Activated CD8-positive, alpha-beta memory T cell treated with anti-CD3 and anti-CD28 coated beads for 1 hour (primary cell): ENCODE measurements at places on chromosomes 5 and 9.

- DNase-seq, result no peak
Observed at GRCh38 chr9:847505-847904, 6.0 kb downstream of the DMRT1 start.

- DNase-seq, result no peak
Observed at GRCh38 chr5:177098470-177099141, 11.9 kb downstream of the FGFR4 start.

DNA sequence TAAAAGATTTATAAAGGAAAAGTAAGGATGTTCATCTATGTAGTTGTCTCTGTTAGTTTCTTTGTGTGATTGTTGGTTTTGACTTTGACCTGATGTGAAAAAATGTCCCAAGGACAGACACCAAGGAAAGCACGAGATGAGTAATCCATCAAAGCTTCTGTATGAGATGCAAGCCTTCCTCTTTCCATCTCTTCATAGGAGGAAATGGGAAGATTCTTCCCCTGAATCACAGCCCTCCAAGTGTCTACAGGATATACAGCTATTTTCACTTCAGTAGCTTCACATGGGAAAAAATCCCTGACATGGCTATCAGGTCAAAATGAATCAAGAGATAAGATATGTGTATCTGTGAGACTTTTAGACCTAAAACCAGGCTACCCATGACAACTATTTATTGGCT lies 29.0 kb upstream of the CEMIP2 start:
- DNase-seq, result no peak

DNA sequence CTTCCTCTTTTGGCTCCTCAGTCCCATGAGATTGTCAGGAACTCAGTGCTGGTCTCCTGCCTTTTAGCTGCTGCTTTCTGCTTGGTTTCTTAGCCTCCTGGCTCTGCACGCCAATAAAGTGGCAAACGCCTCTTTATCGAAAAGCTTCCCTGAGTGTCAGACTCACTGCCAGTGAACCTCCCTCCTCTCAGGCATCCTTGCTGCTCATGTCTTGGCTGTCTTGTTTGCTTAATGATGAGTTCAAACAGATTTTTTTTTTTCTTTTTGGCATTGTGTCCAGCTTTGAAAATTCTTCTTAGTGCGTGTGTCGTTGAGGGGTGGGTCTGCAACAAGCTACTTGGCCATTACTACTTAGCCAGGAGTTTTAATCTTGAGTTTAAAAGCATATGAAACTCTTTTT lies 14.9 kb downstream of the RASGRF2 start:
- DNase-seq, result no peak

- no peak for DNase-seq
Observed at GRCh38 chr5:79774171-79774854, 84.7 kb downstream of the CMYA5 start.

DNA sequence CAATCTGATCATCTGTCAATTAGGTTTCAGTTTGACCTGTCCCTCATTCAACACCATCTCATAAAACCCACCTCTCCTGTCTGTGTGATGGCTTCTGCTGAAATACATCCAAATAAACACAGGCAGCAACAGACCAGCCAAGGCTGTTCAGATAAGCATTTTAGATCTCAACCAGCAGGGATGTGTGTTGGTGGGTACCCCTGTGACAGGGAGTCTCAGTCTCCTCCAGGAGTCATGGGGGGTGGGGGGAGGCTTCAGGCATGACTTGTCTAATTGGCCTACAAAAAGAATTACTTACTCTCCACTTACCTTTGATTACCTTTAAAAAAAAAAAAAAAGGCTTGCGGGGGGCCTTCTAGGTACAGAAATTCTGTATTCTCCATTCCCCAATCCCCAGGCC lies 65.9 kb downstream of the ROR2 start:
- no peak for DNase-seq

GRCh38 chr9:129110740-129111527 lies at the start of the genes CRAT and PTPA:
CRAT (minus strand) TSS chr9:129110793; CDS start chr9:129110509, 284 bp downstream.
PTPA (plus strand) TSS chr9:129111415; CDS start chr9:129111601, 186 bp downstream.
- peak; percentile 89 for DNase-seq

DNA sequence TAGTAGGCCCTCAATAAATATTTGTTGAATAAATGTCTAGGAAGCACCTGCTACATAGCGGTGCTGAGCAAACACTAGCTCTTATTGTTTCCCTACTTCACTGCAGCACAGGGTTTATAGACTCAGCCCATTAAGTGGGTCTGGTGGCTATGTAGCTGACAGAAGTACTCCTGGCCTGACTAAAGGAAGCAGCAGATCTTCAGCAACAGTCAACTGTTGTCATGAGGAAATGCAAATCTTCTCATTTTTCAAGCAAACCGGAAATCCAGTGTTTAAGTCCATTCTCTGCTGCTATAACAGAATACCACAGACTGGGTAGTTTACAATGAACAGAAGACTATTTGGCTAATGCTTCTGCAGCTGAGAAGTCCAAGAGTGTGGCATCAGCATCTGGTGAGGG lies 2.8 kb upstream of the TEX10 start:
- no peak for DNase-seq

- no peak for DNase-seq
Observed at GRCh38 chr5:8615142-8615858, 746.4 kb downstream of the MTRR start.

DNA sequence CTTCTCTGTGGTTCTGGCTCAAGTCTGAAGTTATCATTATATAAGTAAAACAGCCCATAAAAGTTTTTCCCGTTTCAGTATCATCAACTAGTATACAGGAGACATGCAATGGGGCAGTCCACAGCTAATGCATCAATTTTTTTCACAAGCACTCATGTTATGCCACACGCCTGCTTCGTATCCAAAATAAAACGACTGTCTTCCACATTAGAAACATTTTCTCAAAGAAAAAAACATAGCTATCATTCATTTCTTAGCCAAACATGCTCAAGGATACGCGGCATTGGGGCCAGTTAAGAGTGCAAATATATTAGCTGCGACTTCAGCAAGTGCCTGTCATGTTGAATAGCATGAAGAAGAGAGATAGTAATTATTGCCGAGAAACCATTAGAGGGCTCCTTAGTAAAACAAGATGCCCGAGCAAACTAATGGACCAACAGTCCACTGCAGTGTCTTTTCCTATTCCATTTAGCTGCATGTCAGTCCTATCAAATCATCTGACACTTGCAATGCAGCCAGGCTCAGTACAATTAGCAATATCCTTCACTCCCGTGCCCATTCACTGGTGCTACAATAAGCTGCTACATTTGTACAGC lies 68.5 kb downstream of the BNC2 start:
- DNase-seq, result no peak

DNA sequence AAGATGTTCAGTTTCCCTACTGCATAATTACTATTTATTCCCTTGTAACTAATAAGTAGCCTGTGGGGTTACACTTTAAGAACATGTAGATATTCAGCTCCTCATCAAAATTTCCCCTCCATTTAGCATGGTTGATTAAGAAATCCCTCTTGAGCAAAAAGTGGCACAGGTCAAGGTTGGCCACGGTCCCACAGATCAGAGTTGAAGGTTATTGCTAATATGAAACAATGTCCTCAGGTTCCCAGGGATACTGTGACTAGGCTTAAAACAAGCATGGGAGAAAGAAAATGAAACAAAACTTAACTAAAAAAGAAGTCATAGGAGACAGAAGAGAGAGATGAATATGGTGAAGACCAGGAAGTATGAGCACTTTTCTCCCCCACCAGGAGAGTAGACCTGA lies 64.2 kb downstream of the RFK start:
- DNase-seq, result no peak

DNA sequence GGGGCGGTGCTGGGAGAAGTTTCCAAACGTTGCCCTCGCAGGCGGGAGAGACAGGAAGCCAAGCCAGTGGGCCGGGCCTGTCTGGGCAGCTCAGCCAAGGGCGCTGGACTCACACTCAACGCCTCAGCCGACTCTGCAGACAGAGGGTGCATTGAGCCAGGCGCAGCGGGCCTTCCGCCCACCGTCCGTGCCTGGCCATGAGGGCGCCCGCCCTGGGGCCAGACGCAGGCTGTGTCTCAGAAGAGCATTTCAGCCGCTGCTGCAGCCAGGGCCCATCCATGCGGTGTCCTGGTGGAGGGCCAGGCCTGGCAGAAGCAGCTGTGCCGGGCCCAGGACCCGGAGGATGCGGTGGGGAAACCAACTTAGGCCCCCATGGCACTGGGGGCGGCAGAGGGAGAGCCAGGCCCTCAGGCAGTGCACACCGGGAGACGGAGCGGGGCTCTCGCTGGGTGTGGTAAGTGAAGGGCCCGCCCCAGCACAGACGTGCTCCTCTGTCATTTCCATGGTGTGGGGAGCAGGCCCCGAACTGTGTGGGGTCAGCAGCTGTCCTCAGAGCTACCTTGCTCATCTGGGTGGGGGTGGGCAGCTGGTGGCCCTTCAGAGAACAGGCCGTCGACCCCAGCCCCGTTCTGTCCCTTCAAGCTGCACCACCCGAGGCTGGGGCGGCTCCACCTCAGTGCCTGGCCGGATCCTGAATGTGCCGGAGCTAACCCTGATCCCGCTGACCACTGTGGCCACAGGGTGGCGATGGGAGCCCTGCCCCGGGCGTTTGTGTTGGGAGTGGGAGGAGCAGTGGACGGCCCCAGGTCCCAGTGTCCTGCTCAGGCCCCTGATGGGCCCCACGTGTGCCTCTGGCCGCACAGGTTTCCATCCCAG lies 18.0 kb downstream of the DNLZ start:
- no peak for DNase-seq

GRCh38 chr5:82265047-82265446 lies 13.1 kb downstream of the RPS23 start:
- DNase-seq, result no peak

- DNase-seq, result peak; percentile 44
Observed at GRCh38 chr5:111550282-111551020, 38.1 kb upstream of the STARD4 start.

DNA sequence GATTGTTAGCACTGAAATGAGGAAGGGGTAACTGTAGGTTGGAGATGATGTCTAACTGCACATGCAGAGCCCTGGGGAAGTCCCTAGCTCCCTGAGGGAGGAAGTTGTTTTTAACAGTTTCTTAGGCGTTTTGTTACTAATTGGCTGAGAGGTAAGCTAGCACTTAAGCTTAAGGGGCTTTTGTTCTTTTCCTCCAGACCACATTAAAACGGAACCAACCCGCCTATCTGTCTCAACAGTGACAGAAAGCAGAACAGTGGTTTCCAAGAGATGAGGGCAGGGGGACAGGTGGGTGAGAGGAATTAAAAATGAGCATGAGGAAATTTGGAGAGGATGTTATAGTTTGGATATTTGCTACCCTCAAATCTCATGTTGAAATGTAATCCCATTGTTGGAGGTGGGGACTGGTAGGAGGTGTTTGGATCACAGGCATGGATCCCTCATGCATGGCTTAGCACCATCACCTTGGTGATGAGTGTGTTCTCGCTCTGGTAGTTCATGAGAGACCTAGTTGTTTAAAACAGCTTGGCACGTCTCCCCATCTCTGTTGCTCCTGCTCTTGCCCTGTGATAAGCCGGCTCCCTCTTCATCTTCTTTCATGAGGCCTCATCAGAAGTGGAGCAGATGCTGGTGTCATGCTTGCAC lies 38.9 kb downstream of the LYRM7 start:
- DNase-seq, result peak; percentile 12

DNA sequence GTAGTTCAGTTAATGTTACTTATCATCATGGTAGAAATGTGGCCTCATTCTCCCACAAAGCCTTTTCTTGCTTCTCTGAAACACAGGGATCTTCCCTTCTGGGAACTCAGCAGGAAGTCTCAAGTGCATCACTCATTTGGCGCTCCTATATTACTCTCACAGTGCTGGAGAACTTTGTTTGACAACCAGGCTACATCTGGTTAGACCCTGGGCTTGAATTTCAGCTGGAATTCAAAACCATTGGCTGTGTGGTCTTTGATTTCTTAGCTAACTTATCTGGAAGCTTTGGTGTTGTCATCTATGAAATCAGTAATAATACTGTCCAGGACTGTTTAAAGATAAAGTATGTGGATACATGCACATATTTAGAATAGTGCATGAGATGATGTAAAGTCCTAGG lies 1777.1 kb downstream of the MAT2B start:
- no peak for DNase-seq

- DNase-seq, result no peak
Observed at GRCh38 chr9:21082671-21083070, 4.9 kb upstream of the IFNB1 start.

DNA sequence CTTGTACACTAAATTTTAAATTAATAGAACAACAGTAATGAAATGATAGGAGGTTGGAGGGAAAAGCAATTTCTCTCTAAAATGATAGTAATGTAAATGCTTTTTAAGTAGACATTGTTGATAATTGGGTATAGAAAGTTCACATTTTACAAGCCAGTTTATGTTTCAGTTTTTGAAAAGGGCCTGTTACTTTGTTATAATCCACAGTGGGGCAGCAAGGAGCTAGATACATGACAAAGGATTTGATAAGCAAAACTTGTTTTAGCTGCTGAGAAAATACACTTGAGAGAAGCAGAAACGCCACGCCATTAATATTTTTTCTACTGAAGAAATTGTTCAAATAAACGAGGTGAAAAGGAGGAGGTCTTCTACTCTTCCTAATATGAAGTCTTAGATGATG lies 30.2 kb downstream of the SREK1 start:
- DNase-seq, result no peak

GRCh38 chr9:35746583-35746982 lies 2.4 kb downstream of the GBA2 start:
- no peak for DNase-seq

GRCh38 chr9:94817291-94818177 lies 91.0 kb downstream of the AOPEP start:
- no peak for DNase-seq

GRCh38 chr5:111472579-111472978 lies 39.8 kb downstream of the STARD4 start:
- no peak for DNase-seq

GRCh38 chr9:6551136-6551535 lies 94.4 kb downstream of the GLDC start:
- DNase-seq, result no peak

- no peak for DNase-seq
Observed at GRCh38 chr5:74833537-74834266, 32.5 kb downstream of the FAM169A start.

DNA sequence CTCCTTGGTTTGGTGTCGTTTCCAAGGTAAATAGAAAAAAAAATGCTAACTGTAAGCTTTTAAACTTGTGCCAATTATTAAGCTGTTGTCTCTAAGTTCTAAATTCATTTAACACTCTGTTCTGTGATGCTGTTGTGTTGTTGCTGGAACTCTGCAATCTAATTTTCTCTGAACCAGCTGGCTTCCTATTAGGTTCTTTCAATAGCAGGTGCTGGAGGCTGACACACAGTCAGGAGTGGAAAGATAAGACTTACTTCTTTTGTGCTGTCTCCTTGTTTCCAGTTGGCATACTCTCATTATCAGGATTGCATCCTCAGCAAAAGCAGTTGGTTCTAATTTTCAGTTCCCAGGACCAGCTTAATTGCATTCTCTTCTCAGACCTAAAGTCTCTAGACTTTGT lies 1252.6 kb upstream of the NUDT12 start:
- DNase-seq, result no peak

GRCh38 chr5:155783246-155783645 lies 543.7 kb upstream of the SGCD start:
- no peak for DNase-seq
